ENCODE measurements at places on chromosomes 3 and 15.

DNA sequence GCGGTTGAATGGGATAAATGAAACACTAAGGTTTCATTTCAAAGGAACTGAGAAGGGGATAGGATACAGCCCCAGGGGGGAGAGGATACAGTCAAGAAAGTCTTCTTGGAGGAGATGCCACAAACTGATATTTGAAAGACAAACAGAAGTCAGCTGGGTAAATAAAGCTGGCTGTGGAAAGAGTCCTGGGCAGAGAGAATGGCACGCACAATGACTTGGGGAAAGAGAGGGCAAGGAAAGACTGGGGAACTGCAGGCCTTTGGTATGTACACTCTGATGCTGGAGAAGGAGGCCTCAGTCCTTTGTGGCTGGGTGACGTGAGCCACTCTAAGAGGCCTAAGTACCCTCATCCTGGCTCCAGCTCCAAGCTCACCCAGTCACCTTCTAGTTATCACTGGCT is 45.2 kb upstream of the LMCD1 start:
- no peak for DNase-seq

DNA sequence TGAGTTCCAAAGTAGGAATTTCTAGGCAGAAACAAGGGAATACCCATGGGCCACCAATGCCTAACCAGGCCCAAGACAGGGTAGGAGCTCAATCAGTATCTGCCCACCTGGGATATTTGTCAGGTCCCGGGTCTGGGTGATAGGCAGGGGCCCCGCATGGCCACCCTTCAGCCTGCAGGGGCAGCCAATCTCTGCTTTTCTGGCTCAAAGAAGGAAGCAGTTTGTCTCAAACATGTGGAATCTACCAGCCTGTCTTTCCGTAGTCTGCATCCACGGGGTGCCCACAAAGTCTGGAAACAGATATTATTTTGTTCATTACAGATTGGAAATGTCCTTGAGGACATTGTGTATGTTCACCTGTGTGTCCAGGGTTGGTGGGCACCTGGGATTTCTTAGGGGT is 56.2 kb downstream of the CEMIP start:
- no peak for DNase-seq

DNA sequence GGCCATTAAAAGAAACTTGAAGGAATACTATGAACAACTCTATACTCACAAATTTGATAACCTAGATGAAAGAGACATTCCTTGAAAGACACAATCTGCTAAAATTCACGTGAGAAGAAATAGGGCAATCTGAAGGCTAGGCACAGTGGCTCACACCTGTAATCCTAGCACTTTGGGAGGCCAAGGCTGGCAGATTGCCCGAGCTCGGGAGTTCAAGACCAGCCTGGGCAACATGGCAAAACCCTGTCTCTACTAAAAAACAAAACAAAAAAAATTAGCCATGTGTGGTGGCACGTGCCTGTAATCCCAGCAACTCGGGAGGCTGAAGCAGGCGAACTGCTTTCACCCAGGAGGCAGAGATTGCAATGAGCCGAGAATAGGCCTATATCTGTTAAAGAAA is 104.8 kb downstream of the HES1 start:
- no peak for DNase-seq

GRCh38 chr3:44100298-44100695 is 141.4 kb upstream of the TOPAZ1 start:
- no peak for DNase-seq

GRCh38 chr3:115864911-115865310 is 241.6 kb downstream of the GAP43 start:
- no peak for DNase-seq

- no peak for DNase-seq
Measured at GRCh38 chr3:193530231-193531165, 24.2 kb downstream of the ATP13A4 start.

GRCh38 chr3:65712140-65712539 is 326.6 kb downstream of the MAGI1 start:
- no peak for DNase-seq

DNA sequence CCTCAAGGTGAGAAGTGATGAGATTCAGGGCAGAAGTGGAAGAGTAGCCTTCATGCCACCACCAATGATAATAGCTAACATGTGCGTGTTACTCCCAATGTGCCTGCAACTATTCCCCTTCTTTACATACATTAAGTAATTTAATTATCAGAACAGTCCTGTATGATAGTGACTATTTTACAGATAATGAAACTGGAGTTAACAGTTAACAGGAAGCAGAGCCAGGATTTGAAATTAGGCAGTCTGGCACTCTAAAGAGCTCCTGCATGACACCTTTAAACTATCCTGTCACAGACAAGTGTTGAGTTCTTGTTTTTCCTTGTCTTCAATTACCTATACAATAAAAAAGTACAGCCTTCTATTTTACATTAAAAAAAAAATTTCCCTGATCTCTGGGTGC is 148.8 kb downstream of the LEKR1 start:
- DNase-seq = no peak

GRCh38 chr15:62798536-62798935 is 244.0 kb upstream of the TPM1 start:
- no peak for DNase-seq

- no peak for DNase-seq
Measured at GRCh38 chr3:23549148-23549910, 256.4 kb upstream of the UBE2E1 start.

DNA sequence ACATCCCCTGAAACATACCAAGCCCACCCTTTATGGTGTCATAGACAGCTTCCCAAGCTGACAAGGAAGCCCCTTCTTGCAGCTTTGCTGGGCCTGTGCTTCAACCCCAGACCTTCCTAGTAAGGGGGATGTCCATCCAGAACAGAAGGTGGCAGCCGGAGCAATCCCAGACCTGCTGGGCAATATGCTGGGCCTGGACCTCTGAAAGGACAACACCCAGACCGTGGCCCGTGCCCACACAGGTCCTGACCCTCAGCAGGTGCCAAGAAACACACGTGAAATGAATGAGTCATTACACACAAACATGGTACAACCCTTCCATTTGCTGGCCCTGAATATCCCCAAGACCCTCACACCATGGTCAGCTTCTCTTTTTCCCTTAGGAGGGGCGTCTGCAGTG is 19.8 kb upstream of the VILL start:
- no peak for DNase-seq

DNA sequence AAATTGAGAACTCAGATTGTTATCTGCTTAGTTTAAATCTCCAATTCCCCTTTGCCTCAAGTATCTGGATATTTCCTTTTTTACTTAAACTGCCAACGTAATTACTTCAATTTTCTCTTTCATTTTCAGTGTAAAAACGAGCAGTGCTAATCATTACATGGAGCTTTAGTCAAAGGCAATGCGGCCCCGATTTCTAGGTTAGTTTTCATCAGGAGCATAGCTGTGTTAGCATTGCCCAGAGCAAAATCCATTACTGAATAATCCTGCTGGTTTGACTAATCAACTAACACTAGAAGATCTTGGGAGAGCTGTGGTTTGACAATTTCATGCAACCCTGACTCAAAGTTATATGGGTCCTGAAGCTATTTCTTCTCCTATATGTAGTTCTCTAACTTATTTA is 46.2 kb downstream of the ZPLD1 start:
- DNase-seq = no peak

DNA sequence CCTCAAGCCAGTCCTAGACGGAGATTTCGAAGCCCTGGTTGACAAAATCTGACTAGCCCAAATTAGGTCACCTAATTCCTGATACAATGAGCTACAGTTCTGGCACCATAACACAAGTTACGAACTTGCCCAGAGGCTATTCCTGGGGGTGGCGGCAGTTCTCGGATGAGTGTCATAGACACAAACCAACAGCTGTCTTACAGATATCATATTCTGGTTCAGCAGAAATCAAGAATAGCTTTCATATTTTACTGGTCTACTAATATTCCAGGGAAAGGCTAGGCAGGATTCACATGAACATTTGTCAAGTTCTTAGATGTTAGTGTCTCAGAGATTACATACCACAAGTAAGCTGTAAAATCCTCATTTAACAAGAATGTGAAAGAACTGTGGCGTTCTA is 8.8 kb downstream of the ANAPC13 start:
- no peak for DNase-seq

DNA sequence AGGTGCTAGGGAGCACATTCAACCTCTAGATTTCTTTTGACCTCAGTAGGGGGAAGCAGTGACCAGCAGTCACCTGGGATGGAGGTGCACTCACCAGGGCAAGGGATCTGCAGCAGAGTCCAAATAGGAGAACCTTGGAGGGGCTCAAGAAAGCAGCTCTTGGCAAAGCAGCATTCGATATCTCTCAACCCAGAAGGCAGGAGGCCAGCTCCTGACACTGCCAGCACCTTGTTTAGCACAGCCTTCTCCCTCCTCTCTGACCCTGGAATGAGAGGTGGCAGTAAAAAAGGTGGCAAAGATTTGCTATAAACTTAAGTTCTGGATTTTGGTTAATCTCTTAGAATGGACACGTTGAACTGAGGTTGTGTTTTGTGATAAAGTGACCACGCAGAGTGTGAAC is 107.9 kb downstream of the AQP9 start:
- DNase-seq = no peak

All from NK-92 treated with Interleukin-12 subunit alpha and Interleukin-12 subunit beta, amount 100 ng/mL, for 24 hours (cell line).